ENCODE measurements at places on chromosomes 2 and 18. TPM values are rescaled to one million over a fixed set of nuclear protein-coding genes. Genes with fewer than 3 reads are reported as not detected.

Gene LYPD6
- not detected for total RNA-seq

Gene SNX17
- 58.9 TPM for total RNA-seq

DNA sequence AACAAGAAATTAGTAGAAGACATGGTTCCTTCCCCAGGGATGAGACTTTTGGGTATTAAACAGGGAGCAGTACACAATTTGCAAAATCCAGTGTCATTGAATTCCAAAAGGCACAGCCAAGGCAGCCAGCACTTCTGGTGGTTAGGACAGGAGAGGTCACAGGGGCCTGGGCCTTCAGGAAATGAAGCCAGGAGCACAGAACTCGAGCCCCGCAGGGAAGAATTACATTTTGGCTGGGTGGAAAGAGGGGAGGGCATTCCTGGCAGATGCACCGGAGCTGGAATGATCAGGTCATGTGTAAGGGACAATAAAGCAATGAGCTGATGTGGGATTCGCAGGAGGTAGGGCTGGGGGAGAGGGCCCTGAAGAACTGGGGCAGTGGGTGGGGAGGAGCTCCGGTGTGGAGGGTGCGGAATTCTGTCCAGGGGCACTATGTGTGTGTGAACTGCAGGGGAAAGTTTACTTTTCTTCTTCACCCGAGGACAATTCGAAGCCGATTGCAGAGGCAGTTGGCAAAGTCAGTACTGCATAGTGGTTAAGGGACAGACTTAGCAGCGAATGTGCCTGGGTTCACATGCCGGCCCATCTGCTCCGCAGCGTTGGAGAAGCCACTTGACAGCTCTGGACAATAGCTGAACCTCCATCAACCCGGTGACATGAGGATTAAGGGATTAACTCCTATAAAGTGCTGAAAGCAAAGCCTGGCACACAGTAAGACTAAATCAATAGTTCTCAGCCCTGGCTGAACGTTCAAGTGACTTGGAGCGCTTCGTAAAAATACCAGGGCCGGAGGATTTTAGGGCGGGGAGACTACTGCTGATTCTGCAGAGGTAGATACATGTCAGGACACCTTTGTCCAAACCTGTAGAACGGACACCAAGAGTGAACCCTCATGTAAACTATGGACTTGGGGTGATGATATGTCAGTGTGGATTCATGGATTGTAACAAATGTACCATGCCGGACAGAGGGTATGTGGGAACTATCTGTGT lies 36.4 kb downstream of the ALPK2 start:
- DNase-seq = peak; percentile 26

DNA sequence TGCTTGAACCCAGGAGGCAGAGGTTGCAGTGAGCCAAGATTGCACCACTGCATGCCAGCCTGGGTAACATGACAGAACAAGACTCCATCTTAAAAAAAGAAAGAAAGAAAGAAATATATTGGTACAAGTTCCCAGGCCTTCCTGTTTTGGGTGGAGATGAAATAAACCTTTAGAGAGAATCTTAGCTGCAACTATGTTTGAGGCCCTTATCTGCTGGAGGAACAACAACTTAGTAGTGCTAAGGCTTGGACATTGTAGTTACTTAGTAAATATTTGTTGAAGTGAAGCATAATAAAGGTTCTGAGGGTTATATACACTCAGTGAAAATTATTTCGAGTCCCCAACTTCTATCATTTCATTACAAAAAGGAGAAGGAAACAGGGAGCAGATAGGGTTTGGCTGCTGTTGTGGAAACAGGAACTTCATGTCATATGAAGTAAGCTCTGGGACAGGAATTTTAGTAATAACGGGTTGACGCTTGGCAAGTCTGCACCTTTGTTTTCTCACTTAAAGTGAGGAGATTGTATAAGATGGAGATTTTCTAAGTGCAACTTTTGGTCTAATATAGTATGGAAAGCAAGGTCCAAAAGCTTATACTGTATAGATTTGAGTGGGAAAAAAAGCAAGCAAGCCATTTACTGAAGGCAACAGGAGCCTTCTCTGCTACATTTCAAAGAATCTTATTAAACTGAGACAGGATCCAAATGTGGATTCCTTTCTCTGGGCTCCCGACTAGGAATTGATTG lies 40.0 kb upstream of the AGPS start:
- DNase-seq = no peak

DNA sequence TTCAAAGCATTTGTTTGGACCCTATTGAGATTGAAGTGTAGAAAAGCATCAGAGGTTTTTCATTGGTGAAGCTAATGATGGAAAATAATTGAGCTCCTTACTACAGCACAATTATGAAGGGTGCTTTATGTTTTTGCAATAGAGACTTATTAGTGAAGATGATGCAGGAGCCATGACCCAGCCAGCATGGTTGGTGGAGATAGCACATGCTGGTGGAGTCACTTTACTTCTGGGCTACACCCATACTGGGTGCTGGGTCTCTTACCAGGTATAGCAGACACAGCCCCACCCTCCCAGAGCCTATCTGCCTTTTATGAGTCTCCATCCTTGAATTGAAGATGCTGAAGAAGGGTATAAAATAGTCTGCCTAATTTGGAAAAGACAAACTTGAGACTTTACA lies 3.6 kb downstream of the ACP1 start:
- DNase-seq = no peak

GRCh38 chr18:34710934-34711333 lies 836 bp downstream of the DTNA start:
- DNase-seq = no peak

DNA sequence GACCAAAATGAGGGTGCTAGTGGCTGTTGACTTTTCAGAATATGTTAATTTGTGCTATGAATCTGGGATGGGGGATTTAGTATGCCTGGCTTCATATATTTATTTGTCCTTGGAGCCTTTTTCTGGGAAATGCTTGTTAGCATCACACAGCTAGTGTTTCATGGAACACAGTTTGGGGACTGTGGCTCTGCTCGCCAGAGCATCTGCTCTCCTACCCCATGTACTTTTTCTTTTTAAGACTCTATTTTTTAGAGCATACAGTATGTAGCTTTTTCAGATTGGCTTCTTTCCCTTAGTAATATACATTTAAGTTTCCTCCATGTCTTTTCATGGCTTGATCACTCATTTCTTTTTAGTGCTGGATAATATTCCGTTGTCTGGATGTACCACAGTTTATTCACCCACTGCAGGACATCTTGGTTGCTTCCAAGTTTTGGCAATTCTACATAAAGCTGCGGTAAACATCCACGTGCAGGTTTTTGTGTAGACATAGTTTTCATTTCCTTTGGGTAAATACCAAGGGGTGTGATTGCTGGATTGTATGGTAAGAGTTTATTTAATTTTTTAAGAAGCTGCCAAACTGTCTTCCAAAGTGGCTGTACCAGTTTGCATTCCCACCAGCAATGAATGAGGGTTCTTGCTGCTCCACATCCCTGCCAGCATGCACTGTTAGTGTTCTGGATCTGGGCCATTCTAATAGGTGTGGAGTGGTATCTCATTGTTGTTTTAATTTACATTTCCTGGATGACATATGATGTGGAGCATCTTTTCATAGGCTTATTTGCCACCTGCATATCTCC lies 44.1 kb downstream of the EFR3B start:
- DNase-seq = no peak

GRCh38 chr2:184169366-184169765 lies 429.0 kb upstream of the ZNF804A start:
- no peak for DNase-seq

GRCh38 chr2:190178066-190178722 lies 115.7 kb upstream of the MSTN start:
- no peak for DNase-seq

Gene ADNP2
- 4.4 TPM for total RNA-seq

Gene GPR55
- not detected for total RNA-seq

- DNase-seq = no peak
Observed at GRCh38 chr2:10499275-10499907, 51.3 kb upstream of the ODC1 start.

- DNase-seq = no peak
Observed at GRCh38 chr2:112216167-112216566, 38.7 kb downstream of the ZC3H8 start.

Gene ASXL3
- total RNA-seq = 4.0 TPM

DNA sequence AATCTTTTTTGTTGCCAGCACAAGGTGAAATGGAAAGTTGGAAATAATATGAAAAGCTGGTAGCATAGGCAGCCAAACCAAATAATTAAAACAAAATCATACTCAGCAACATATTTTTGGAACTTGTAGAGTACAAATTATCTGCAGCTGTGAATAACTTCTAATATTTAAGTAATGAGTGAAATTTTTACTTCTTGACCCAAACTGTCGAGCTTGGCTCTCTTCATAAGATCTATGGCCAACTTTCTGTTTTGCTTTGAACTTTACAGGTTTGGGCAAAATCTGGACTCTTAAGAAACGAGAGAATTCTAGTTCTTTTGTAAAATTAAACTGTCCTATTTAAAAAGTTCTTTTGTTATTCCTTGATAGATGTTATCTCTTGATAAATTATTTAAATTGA lies 25.6 kb upstream of the CCDC102B start:
- no peak for DNase-seq

Gene SPATA3
- total RNA-seq = not detected

DNA sequence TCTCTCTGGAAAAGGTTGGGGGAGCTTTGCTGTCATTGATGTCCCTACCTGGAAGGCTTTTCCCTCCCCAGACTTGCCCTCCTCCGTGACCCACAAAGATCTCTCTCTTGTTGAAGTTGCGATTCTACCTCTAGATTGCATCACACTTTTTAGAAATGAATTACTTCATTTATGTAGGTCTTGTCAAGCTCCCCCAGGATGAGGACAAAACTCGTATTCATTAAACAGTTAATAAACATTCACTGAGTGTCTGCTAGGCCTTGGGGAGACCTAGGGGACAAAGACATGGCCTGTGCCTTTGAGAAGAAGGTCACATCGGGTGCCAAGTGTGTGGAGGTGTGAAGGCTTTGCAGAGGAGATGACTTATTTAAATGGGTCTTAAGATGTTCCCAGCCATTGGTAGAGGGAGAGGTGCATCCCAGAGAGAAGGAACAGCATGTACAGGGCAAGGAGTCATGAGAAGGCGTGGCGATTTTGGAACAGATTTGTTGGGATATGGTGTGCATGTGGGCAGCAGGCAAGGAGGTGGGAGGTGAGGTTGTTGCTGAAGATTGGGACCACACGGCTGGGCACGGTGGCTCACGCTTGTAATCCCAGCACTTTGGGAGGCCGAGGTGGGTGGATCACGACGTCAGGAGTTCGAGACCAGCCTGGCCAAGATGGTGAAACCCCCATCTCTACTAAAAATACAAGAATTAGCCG lies 9.8 kb upstream of the YWHAQ start:
- DNase-seq = no peak

GRCh38 chr18:34550902-34551301 lies 159.2 kb upstream of the DTNA start:
- DNase-seq = no peak

Gene NYAP2
- total RNA-seq = not detected

DNA sequence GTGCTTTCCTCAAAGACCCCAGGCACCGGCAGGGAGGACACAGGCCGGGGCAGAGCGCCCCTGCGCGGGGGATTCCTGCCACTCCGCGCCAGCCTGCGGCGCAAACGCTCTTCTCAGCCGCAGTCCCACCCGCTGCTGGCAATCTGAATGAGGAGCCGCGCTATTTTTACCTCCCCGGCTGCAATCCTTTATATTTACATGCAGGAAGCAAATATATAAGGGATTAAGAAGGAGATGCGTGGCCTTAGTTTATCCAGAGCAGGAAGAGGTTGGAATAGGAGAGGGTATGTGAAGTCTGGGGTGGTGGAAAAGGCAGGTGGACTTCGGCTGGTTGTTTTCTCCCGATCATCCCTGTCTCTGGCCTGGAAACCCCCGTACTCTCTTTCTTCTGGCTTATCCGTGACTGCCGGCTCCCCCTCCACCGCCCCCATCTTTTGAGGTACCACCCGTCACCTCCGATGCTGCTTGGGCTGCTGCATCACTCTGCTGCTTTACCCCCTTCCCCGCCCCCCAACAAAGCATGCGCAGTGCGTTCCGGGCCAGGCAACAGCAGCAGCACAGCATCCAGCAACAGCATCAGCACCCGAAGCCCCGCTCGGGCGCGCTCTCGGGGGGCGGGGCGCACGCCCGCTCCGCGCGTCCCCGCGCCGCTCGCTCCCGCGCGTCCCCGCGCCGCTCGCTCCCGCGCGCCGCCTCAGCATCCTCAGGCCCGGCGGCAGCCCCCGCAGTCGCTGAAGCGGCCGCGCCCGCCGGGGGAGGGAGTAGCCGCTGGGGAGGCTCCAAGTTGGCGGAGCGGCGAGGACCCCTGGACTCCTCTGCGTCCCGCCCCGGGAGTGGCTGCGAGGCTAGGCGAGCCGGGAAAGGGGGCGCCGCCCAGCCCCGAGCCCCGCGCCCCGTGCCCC lies at the start of gene ADAM23:
Gene ADAM23, plus strand, starts transcription at position 700 of the 902 bp plus-strand sequence. CDS start 335 bp downstream, outside the sequence.
- DNase-seq = no peak

DNA sequence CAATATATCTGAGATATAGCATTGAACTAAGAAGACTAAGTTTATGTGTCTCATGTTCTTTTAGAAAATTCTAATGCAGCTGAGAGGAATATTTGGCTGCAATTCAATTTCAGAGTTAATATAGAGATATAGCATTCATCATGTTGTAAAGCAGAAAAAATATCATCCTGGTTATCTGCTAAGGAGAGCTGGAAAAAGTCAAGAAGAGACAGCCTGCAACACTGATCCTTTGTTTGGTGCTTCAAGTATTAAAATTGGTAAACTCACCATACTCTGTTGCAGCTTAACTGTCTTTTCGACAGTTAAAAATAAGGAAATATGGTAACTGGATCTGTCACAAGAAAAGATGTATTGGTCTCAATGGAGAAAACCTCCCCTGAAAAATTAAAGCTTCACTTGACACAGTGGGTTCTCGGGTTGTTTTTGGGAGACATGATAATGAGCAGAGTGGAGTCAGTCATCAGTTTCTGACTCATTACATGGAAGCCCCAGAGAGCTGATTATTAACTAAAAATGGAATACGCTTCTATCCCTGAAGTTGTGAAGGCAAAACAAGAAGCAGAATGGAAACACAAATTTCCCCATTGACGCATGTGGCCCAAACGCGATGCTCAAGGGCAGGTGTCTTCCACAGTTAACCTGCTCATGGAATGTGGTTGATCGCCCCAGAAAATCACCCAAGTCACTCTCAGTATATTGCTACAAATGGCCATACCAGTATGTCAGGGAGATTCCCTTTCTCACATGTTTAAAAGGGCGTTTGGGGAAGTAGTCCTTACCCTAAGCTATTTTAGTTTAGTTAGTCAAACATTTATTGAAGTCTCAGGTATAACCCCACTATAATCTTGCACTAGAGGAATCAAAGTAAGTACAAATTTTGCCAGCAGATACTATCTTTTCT lies 8.2 kb downstream of the BCL2 start:
- no peak for DNase-seq

DNA sequence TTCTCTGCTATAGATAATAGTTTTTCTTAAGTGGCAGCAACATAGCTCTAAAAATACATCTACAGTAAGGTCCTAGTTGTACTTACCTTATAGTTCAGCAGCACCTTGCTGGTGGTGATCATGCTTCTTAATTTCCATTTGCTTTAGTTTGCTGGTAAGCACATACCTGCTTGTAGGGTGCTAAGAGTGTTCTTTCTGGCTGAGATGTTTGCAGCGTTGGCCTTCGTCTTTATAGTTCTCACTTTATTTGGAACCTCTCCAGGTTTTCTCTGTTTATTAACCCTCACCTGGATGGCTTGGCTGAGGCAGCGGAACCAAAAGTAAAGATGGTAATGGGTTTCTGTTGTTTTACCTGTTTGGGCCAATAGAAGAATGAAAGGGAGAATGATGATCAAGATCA lies 123.6 kb upstream of the EFEMP1 start:
- no peak for DNase-seq

GRCh38 chr2:238397356-238397755 lies 29.4 kb upstream of the ASB1 start:
- no peak for DNase-seq

- no peak for DNase-seq
Observed at GRCh38 chr2:3348767-3349166, 28.9 kb downstream of the EIPR1 start.

All from right lobe of liver (tissue), 6 donors.